Colonic mucosa (tissue), 4 donors: ENCODE measurements at places on chromosomes 4 and X. TPM values are rescaled to one million over a fixed set of nuclear protein-coding genes. Genes with fewer than 3 reads are reported as not detected.

GRCh38 chr4:148447681-148448080 is 5.5 kb upstream of the NR3C2 start:
- no peaks in the 10 kb centered on the region for H3K4me1 ChIP-seq
- H3K27me3 ChIP-seq, result no peaks in the 10 kb centered on the region
- no peak overlapping the region for H3K4me3 ChIP-seq
- H3K36me3 ChIP-seq, result no peaks in the 10 kb centered on the region
- DNase-seq, result peak; percentile 21

- H3K27me3 ChIP-seq, result no peaks in the 10 kb centered on the region
- H3K4me1 ChIP-seq, result no peaks in the 10 kb centered on the region
- H3K4me3 ChIP-seq, result no peak overlapping the region
Measured at GRCh38 chrX:111467896-111468295, 43.5 kb upstream of the SERTM2 start.

GRCh38 chrX:52271206-52271605 is 86.5 kb downstream of the MAGED4 start:
- H3K27ac ChIP-seq, result no peak overlapping the region
- no peaks in the 10 kb centered on the region for H3K36me3 ChIP-seq
- no peaks in the 10 kb centered on the region for H3K27me3 ChIP-seq

- H3K4me1 ChIP-seq, result no peaks in the 10 kb centered on the region
- H3K4me3 ChIP-seq, result no peak overlapping the region
- no peaks in the 10 kb centered on the region for H3K27me3 ChIP-seq
- no peak for DNase-seq
Measured at GRCh38 chr4:11436084-11436483, 7.4 kb upstream of the HS3ST1 start.

GRCh38 chr4:337932-338758 is 531 bp downstream of the ZNF141 start:
- peak overlapping the region; percentile 98 for H3K4me3 ChIP-seq
- no peaks in the 10 kb centered on the region for H3K4me1 ChIP-seq
- H3K27ac ChIP-seq, result peak overlapping the region; percentile 84
- peak; percentile 37 for DNase-seq

DNA sequence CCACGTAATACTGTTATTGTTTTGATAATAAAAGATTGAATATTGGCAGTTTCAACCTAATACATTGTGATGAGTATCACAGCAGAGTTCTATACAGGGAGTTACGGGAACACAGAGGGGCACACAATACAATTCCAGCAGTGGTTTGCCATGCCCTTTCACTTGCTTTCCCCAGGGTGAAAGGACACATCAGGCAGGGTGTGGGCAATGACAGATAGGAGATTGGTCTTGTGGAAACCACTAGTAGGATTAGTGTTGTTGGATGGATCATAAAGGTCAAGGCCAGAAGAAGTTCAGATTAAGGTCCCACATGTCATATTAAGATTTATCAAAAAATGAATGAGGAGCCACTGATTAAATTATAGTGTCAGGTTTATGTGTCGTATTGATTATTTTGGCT is 8.1 kb downstream of the HSD17B11 start:
- H3K4me3 ChIP-seq, result no peak overlapping the region
- H3K36me3 ChIP-seq, result no peaks in the 10 kb centered on the region
- H3K4me1 ChIP-seq, result no peaks in the 10 kb centered on the region
- H3K27me3 ChIP-seq, result no peaks in the 10 kb centered on the region
- DNase-seq, result no peak

DNA sequence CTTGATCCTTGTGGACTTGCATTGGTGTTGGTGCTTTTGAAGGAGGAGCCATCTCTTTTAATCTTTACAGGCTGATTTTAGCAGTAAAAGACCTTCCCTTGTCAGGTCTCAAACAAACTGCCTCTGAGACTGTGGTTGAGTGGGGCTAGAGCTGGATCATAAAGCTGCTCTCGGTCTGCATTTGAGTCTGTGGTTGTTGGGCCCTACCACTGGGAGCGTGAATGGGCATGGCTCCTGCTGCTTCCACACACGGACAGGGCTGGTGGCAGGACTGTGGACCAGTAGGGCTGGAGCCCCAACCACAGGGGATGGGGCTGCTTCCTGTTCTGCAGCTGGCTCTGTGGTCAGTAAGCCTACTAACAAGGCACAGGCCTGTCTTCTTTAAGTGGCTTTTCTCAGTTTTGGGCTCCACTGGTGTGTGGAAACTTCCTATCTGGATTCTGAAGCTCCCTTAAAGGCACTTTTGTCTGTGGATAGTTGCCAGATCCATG is 130.6 kb downstream of the RBM46 start:
- no peak for DNase-seq
- no peak overlapping the region for H3K4me3 ChIP-seq
- no peak overlapping the region for H3K27ac ChIP-seq
- no peaks in the 10 kb centered on the region for H3K36me3 ChIP-seq
- H3K27me3 ChIP-seq, result no peaks in the 10 kb centered on the region

GRCh38 chr4:8112036-8112576 is 46.5 kb downstream of the ABLIM2 start:
- H3K4me1 ChIP-seq, result peaks cover 8% of the 10 kb centered on the region
- no peaks in the 10 kb centered on the region for H3K36me3 ChIP-seq
- no peak for DNase-seq
- H3K27ac ChIP-seq, result no peak overlapping the region

DNA sequence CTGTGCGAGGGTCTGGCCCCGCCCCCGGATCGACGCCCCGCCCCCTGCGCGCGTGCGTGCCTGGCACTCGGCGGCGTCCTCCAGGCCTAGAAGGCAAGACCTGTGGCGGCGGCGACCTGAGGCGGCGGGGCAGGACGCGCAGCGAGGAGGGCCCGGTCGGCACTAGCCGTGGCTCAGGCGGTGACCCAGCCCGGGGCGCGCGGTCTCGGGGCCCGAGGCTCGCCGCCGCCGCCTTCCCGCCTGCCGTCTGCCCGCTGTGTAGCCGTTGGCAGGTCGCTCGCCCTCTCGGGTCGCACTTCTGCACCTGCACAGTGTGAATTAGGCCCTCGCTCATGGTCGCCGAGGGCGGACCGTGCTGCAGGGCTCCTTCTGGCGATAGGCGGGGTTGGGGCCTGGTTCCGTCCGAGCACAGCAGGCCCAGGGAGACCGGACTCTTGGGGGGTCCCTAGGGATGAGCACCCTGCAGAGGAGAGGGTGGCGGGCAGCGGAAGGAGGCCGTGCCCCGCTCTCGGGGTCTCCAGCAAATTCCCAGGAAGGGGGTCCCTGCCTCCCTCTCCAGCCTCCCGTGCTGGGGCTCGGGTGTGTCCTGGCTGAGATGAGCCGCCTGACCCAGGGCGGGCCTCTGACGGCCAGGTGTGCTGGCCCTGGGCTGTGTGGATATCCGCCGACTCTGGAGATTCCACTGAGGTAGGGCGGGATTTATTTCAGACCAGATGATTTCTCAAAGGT is 557 bp upstream of the FAM53A start:
- H3K27me3 ChIP-seq, result no peaks in the 10 kb centered on the region
- H3K36me3 ChIP-seq, result no peaks in the 10 kb centered on the region
- H3K27ac ChIP-seq, result peak overlapping the region; percentile 47

- H3K4me1 ChIP-seq, result no peaks in the 10 kb centered on the region
- no peak for DNase-seq
- no peaks in the 10 kb centered on the region for H3K27me3 ChIP-seq
- H3K27ac ChIP-seq, result no peak overlapping the region
- no peak overlapping the region for H3K4me3 ChIP-seq
Measured at GRCh38 chr4:152430507-152430906, 105.4 kb downstream of the FBXW7 start.

DNA sequence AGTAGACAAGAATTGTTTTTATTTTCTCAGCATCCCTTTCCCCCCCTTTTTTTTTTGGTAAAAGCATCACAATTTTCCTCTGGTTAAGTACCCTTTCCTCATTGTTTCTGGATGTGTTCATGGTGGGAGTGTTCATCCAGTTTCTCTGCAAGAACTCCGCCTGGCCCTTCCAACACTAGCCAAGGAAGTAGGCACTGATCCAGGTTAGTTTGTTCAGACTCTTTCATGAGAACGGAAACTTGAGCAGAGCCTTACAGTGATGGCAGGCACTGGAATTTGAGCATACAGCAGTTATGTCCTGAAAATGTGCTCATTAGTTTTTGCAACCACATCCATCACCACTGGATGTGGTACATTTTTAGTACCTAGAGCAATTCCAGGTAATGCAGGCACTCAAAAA is 336.1 kb upstream of the BOD1L1 start:
- no peaks in the 10 kb centered on the region for H3K27me3 ChIP-seq
- no peak overlapping the region for H3K27ac ChIP-seq
- no peaks in the 10 kb centered on the region for H3K36me3 ChIP-seq
- no peak overlapping the region for H3K4me3 ChIP-seq
- H3K4me1 ChIP-seq, result no peaks in the 10 kb centered on the region

DNA sequence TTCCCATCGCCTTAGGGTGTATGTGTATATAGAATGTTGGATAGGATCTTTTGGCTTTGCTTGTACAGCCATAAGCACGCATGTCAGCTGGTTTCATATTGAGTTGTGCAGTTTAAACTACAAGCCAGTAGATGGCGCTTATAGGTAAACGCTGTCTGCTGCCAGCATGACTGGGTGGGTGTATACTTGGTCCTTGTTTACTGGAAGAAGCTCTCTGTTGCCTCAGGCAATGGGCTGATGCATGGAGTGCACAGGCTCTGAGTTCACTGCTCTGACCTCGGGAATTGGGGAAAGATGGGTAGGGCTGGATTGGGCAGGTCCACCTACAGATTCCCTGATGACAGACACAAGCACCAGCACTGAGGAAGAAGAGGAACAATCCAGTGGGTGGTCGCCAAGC is 831.5 kb downstream of the STIM2 start:
- H3K36me3 ChIP-seq, result no peaks in the 10 kb centered on the region
- H3K27ac ChIP-seq, result no peak overlapping the region

GRCh38 chrX:115584696-115585095 is 23.7 kb downstream of the PLS3 start:
- H3K27ac ChIP-seq, result no peak overlapping the region
- H3K4me1 ChIP-seq, result no peaks in the 10 kb centered on the region
- H3K4me3 ChIP-seq, result no peak overlapping the region
- H3K36me3 ChIP-seq, result no peaks in the 10 kb centered on the region

DNA sequence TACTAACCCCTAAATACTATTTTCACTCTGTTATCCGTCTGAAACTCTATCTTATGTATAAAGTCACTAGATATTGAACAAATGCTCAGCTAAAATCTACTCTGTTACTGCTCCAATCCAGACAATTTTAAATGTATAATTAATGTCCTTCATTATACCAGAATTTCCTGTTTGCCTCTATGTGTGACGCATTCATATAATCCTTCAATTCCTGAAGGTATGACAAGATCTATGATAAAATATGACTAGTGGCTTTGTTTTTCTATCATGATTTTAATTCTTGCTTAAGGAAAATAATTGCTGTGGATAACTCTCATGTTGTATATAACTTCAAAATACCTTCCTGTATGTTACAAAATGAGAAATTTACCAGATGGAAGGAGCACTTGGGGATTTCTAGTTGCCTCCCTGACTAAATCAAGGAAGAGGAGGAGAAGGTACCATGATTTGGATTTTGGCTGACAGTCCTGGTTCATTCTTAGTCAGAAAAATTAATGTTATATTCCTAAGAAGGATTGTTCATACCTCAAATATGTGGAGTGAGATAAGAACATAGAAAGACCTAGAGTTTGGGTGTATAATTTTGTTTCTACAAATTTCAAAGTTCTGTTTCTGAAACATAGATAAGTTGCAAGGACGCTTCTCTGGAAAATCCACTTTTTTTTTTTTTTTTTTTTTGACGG is 4.9 kb downstream of the CXCL6 start:
- DNase-seq, result no peak
- H3K27ac ChIP-seq, result no peak overlapping the region
- no peaks in the 10 kb centered on the region for H3K4me1 ChIP-seq
- no peaks in the 10 kb centered on the region for H3K36me3 ChIP-seq
- no peaks in the 10 kb centered on the region for H3K27me3 ChIP-seq
- no peak overlapping the region for H3K4me3 ChIP-seq

DNA sequence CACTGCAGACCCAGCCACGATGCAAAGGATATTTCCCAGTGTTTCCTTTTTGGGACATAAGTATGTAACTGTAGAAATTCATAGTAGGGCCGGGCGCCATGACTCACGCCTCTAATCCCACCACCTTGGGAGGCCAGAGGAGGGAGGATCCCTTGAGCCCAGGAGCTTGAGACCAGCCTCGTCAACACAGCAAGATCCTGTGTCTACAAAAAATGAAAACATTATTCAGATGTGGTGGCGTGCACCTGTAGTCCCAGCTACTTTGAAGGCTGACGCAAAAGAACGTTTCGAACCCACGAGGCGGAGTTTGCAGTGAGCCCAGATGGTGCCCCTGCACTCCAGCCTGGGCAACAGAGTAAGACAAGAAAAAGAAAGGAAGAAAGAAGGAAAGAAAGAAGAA is 49.2 kb downstream of the CRLF2 start:
- no peaks in the 10 kb centered on the region for H3K27me3 ChIP-seq
- no peak for DNase-seq
- no peaks in the 10 kb centered on the region for H3K36me3 ChIP-seq
- H3K4me1 ChIP-seq, result no peaks in the 10 kb centered on the region
- H3K4me3 ChIP-seq, result no peak overlapping the region
- no peak overlapping the region for H3K27ac ChIP-seq

GRCh38 chr4:37951461-37952352 is 8.5 kb upstream of the PTTG2 start:
- H3K27ac ChIP-seq, result peak overlapping the region; percentile 30
- no peaks in the 10 kb centered on the region for H3K27me3 ChIP-seq
- H3K36me3 ChIP-seq, result no peaks in the 10 kb centered on the region
- no peaks in the 10 kb centered on the region for H3K4me1 ChIP-seq
- DNase-seq, result peak; percentile 35

DNA sequence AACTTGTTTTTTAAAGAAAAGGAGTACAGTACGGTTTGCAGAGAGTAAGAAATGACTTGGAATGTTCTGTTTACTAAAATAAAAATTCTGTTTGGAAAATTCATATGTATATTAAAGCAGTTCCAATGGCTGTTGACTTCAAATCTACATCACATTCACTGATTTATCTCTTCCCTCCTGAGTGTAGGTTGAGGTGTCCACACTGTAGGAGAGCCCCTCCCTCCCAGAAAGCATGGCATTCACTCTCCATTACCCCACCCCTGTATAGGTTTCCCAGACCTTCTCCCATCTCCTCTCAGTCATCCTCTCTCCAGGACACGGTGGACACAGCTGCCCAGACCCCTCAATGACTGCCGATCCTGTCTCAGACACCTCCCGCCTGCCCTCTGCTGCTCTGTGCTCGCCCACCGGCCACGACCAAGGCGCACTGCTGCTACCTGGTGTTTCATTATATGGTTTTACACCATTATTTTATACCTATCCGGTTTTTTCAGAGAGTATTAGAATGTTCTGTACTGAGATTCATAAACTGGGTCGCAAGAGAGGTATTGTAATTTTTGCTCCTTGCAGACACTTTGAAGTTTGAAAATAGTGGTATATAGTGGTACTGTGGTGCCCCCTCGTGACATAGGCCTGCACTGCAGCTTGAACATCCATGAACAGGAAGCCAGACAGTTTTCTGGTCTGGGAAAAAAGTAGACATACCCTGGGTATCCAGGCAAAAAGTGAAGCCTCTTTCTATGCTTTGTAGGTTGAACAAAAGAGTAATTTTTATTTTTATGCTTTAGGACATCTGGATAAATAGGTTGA is 38.8 kb upstream of the BEX4 start:
- H3K36me3 ChIP-seq, result no peaks in the 10 kb centered on the region
- H3K4me3 ChIP-seq, result no peak overlapping the region
- DNase-seq, result peak; percentile 62
- no peak overlapping the region for H3K27ac ChIP-seq
- H3K4me1 ChIP-seq, result no peaks in the 10 kb centered on the region

The NLGN4X gene
- 2.2 TPM for total RNA-seq

The DCAF4L1 gene
- total RNA-seq, result 0.05 TPM

The PROM1 gene
- total RNA-seq, result 63.9 TPM

The GPRASP1 gene
- 3.7 TPM for total RNA-seq

The UCP1 gene
- not detected for total RNA-seq

The NAP1L2 gene
- 2.1 TPM for total RNA-seq

The PCYT1B gene
- total RNA-seq, result 0.24 TPM

The RPS6KA6 gene
- 11.9 TPM for total RNA-seq

The DRD5 gene
- total RNA-seq, result 0.13 TPM

The IL1RAPL1 gene
- total RNA-seq, result 0.24 TPM
